Activated T-helper 1 cell treated with anti-CD3 and anti-CD28 coated beads, Interleukin-2, amount 50 U/mL, for 16 hours (primary cell): ENCODE measurements at places on chromosomes 3 and 15.

- no peak for DNase-seq
Observed at GRCh38 chr3:39180183-39180545, 12.2 kb downstream of the XIRP1 start.

GRCh38 chr15:45186771-45187577 lies 792 bp downstream of the SHF start:
- DNase-seq = no peak

DNA sequence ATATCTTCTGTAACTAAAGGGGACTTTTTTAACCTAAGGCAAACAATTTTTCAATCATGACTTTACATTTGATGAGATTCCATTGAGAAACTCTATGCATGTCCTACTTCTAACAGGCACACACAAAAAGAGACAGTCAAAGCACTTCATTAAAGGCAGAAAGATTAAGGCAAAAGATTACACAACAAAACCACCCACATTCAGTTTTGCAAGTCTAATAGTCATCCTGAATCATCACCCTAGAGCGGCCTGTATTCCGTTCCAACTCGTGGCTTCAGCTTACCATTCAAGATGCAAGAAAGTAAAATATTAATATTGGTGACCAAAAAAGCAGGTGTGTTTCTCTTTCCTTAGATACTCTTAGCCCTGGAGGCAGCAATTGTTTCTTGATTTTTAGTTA lies 205.9 kb downstream of the P3H2 start:
- DNase-seq = no peak

- no peak for DNase-seq
Observed at GRCh38 chr3:43647331-43648166, 25.7 kb upstream of the ANO10 start.

DNA sequence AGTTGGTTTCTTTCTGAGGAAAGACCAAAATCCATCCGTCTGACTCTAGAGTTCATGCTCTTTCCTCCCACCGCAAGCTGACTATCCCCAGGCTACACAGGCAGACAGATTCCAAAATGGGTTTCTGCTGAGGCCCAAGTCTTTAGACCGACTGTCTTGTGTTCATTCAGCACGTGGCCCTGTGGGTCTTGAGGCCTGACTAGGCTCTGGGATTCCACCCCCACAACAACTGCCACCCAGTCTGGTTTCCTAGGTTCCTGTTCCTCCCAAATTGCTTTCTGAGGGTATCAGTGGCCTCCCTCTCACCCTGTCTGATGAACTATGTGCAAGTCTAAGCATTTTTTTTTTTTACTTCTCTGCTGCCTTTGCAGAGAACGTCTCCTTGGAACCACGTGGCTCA lies 67.7 kb downstream of the CYP19A1 start:
- no peak for DNase-seq

GRCh38 chr3:127074900-127075360 lies 92.0 kb downstream of the PLXNA1 start:
- DNase-seq = no peak

DNA sequence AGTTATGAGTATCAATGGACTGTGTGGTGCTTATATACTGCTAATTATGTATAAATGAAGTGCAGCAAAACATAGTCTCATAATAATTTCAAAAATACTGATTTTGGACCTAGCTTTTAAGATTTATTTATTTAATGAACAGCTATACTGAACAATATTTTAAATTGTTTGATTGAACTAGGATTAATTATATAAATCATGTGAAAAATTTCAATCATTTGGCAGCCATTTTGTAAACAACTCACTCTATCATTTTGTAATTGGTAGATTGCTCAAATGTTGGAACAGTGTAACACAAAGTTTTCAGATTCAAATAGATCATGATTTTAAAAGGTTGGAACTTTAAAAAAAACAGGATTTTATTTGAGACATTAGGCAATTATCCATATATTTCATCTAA lies 47.0 kb downstream of the EPHA3 start:
- DNase-seq = no peak

- no peak for DNase-seq
Observed at GRCh38 chr15:78641749-78642275, 802 bp upstream of the CHRNB4 start.

GRCh38 chr15:56105855-56106254 lies 112.4 kb upstream of the NEDD4 start:
- no peak for DNase-seq

DNA sequence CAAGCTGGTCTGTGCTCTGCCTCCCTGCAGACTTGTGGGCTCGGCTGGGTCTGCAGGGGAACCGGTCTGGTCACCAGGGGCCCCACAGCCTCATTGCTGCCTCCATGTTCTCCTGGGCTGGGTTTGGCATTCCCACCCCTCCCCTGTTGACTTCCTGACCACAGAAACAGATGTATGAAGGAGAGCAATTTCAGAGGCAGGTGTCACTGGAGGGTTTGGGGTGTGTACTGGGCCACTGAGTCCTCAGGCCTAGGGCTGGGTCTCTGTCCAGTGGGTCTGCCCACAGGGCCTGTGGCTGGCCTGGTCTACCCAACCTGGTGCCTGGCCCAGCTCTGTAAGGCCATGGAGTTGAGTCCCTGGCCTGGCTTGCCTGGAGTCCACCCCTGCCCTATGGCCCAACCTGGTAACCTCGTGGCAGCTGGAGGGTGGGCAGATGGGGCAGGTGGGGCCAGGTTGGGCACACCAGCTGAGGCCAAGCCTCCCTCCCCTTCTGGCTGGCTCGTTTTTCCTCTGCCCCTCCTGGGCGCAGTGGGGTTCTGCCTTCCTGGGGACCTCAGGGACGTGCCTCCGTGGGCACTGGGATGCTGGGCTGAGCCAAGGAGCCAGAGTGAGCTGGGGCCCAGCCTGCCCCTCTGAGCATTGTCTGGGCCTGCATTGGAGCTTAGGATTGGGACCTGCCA lies 20.8 kb downstream of the PLXNA1 start:
- DNase-seq = no peak

DNA sequence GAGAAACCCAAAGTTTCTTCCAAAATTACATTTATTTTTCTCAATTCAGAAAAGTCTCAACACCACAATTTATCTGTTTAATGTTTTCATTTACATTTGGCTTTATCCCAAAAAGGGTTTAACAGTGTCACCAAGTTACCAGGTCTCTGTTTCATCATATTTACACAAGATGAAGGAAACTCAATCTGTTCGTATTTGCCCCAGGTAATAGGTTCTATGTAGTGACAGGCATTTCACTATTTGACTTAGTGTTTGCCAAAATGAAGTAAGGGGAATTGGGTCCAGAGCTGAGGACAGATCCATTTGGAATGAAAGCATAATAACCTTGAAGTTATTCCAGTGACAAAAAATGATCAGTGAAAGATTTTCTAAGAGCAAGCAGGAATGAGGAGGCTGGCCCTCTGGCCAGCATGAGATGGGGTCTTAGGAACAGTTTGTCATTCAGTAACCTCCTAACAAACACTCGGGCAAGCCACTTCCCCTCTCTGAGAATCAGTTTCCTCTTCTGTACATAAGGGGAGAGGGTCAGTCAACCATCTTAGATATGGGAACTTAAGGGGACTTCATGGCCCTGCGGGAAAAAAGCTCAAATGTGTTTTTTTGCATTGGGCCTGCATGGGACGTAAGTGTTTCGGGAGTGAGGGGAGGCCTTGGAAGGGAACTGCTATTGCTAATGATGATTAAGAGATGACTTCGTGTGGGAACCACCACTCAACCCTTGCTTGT lies 31.8 kb downstream of the UMPS start:
- DNase-seq = no peak

DNA sequence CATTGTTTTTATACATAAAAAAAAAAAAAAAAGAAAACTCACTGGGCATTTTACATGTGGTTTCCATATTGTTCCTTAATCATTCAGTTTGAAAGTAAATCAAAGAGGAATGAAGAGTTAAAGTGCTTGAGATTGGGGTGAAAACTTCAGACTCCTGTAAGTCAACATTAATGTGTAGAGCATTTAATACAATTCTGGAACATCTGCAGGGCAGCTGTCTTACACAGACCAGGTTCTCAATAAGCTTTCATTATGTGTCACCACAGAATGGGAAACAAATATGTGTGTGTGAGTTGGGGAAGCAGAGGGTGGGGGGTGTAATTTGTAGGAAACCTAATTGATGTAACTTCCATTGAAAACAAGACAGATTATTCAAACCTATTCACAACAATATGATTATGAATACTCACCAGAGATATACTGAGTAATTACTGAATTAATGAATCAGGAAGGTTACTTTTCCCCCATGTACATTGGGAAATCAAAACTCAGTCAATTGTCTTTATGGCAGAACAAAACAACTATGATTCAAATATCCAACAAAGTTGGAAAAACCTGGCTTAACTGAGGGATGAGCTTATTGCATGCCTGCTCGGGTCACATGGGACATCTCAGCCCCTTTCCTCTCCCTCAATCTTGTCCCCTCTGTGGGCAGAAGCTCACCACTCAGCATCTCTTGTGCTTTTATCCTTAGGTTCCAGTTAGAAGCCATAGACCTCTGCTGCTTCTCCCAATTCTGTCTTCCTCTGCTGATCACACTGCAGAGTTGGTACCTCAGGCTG lies 281.2 kb upstream of the THBS1 start:
- DNase-seq = no peak

DNA sequence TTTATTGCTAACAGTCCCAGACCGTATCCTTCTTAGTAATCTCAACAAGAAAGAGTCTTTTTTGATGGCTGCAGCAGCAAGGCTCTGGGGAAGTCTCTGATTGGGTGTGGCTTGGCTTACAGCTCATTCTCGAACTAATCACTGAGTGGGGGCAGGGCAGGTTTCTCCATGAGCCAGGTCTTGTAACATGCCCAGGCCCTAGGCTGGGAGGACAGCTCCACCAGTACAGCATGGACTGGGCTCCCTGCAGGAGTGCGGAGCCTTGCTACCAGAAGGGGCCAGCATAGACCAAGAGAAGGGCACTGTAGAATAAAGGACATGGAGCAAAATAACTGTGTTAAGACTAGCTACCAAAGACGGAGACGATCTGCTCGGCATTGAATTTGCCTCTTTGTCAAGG lies 7.2 kb downstream of the CD276 start:
- DNase-seq = no peak

- DNase-seq = no peak
Observed at GRCh38 chr3:56747150-56747549, 54.6 kb downstream of the ARHGEF3 start.

- DNase-seq = no peak
Observed at GRCh38 chr3:107344722-107345121, 32.5 kb upstream of the CCDC54 start.

GRCh38 chr15:70535955-70536338 lies 227.4 kb downstream of the UACA start:
- no peak for DNase-seq

DNA sequence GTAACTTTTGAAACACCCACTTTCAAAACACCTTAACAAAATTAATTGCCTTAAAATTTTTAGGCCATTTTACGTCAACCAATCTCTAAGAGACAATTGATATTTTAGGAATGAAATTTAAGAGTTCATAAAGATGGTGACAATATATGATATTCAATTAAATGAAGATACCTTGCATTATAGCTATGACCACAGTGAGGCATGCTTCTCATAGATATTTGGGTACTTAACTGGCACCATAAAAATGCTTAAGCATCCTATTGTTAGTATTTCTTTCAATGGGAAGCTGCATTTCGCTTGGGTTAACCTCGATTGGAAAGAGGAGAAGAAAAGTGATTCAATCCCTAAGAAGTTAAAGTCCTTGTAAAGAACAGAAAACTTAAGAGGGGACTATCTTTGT lies 209.0 kb downstream of the GAP43 start:
- no peak for DNase-seq
